ENCODE measurements at places on chromosomes 2 and 18.

DNA sequence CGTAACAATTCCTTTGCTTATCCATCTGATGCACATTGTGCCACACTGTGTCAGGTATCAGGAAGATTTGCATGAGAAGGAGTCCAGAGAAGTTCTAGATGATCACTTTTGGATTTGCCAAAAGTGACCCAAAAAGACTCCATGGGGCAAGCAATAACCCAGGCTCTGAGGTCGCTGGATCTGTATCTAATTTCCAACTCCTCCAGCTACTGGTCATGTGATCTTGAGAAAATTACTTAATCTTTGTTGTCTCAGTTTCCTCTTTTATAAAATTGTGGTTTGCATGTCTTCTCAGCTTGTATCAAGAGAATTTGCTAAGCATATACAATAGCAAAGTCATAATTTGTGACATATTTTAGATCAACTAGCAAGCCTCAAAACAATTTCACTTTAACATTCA lies 61.3 kb upstream of the ITGA4 start:
- ATAC-seq: no peak

DNA sequence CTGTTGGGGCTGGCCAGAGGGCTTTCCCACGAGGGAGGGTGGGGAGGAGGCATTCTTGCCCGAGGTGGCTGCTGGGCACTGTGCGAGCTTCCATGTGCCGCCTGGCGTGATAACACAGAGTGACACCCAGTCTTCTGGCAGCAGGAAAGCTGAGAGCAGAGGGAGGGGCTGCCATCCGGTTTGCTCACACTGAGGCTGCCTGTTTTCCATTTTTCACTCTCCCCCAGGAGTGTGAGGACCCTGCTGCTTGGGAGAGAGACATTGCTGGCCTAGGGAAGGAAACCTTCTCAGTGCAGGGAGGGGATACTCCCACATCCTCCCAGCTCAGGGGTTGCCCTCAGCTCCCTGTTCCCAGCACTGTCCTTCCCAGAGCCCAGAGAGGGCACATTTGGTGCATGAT lies 73.1 kb downstream of the INHBB start:
- no peak for ATAC-seq

DNA sequence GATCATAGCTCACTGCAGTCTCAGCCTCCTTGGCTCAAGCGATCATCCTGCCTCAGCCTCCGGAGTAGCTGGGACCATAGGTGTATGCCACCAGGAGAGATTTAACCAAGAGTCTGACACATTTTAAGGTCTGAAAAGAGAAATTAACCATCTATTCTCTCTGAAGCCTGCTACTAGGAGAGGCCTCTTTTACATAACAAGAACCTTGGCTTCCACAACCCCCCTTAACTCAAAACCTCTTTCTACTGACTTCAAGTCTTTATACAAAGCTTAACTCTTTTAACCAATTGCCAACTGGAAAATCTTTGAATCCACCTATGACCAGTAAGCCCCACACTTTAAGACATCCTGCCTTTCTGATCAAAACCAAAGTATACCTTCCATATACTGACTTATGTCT lies 279.9 kb upstream of the CELF4 start:
- ATAC-seq: no peak

DNA sequence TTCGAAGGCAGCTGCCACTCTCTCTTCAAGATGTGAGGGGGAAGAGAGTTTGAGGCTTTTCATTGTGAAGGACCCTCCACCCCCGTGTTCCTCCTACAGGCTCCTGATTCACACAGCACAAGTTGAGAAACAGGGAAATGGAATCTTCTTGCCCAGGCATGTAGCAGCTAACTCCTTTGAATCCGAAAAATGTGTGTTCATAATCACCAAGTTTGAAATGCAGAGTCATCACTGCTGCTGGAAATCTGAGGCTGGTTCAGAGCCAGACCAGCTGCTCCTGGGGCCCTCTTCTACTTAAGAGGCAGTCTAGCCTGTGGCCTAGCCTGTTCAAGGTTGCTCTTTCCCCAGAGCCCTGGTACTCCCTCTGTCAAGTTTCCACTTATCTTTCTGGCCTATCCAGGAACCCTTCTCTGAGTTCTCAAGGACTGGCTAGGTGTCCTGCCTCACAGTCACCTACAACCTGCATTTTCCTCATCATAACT lies 166.4 kb downstream of the TMEM247 start:
- ATAC-seq: peak; percentile 79

GRCh38 chr2:202022755-202023154 lies 10.9 kb upstream of the FZD7 start:
- ATAC-seq: no peak

- ATAC-seq: no peak
Measured at GRCh38 chr18:62621546-62621945, 93.8 kb upstream of the PHLPP1 start.

DNA sequence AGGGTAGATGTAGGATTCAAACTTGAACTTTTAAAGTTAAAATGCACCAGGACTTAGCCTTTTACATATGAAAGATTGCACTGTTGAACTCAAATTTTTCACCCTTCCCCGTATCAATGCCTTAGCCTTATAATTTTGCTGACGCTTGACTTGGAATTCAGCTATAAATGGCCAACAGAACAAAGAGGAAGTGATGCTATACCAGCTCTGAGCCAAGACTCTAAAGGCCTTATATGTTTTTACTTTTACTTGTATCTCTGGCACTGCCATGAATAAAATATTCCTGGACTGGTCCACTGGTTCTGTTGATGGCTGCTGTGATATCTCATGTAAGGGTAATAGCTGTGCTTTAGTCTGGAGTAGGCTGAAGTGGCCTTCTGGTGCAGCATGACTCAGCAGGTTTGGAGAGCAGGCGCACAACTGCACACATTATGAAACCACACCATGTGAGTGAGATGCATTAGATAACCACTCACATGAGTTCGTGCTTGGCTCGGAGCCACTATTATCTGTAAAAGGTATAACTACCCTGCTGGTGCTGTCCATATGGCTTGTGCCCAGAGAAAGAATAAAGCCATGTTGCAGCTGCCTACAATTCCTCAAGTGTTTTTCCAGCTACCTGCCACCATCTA lies 8.4 kb upstream of the IER3IP1 start:
- 0 out of 3 replicates have a peak, but pooled peaks have one; percentile 27 for ATAC-seq

- ATAC-seq: no peak
Measured at GRCh38 chr2:42743659-42743990, 20.3 kb downstream of the OXER1 start.

GRCh38 chr18:79317703-79318102 lies 78.0 kb upstream of the NFATC1 start:
- no peak for ATAC-seq

- ATAC-seq: peak; percentile 97
Measured at GRCh38 chr2:46954951-46955571, 39.5 kb upstream of the MCFD2 start.

DNA sequence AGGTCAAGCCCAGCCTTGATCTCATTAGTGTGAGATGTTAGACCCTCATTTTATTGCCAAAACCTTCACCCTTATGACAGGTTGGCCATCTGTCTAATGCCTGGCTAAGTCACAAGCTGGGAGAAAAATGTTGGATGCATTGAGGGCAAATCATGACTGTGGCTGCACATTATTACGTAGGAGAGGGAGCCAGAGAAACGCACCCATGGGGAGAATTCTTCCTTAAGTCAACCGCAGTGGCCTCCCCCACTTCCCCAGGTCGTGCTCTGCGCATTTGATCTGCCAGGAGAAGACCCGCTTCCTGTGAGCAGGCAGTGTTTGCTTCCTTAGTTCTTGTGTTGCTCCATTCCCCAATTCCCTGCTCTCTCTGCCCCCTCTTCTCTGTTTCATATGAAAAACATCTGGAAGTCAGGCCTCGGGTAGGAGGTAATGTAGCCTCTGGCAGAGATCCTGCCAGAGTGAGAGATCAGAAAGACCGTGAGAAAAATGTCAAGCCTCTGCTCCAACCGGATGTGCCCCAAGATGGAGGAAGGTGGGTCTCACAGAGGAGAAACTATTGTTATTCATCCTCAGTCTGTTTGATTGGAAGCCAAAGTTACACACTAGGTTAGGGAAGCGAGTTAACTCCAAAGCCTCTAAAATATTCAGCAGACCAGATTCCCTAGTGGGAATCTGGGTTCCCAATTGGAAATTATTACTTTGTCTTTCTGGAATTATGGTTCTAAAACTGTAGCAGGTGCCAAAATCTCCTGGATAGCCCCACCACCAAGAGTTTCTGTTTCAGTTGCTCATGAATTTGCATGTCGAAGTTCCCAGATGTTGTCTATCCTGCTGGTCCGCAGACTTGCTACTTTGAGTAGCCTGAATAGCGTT lies 144.3 kb upstream of the PELI1 start:
- no peak for ATAC-seq

DNA sequence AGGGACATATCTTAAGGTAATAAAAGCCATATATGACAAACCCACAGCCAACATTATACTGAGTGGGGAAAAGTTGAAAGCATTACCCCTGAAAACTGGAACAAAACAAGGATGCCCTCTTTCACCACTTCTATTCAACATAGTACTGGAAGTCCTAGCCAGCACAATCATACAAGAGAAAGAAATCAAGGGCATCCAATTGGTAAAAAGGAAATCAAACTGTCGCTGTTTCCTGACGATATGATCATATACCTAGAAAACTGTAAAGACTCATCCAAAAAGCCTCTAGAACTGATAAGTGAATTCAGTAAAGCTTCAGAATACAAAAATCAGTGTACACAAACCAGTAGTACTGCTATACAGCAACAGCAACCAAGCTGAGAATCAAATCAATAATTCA lies 53.8 kb upstream of the PSME4 start:
- ATAC-seq: no peak

DNA sequence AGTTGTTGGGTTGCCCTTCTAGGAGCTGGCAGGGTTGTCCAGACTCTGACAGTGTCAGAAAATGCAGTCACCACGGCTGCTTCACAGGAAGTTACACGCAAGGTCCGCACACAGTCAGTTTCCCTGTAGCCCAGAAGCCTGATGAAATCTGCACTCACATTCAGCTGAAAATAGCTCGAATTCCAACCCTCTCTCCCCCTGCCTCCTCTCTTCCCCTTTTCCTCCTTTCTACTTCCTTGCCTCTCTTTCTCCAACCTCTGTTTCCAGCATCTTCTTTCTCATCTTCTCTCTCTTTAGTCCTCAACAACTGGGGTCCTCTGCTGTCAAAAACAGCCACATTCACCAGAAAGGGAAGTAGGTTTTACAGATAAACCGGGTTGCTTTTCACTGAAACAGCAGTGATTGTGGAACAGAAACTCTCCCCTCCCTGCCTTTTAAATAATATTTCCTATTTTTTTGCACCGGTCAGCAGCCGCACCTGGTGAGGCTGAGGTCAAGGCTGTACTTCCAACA lies 69.3 kb downstream of the BCL11A start:
- ATAC-seq: peak; percentile 82

GRCh38 chr2:202376460-202377206 lies 506 bp downstream of the BMPR2 start:
- peak; percentile 31 for ATAC-seq

DNA sequence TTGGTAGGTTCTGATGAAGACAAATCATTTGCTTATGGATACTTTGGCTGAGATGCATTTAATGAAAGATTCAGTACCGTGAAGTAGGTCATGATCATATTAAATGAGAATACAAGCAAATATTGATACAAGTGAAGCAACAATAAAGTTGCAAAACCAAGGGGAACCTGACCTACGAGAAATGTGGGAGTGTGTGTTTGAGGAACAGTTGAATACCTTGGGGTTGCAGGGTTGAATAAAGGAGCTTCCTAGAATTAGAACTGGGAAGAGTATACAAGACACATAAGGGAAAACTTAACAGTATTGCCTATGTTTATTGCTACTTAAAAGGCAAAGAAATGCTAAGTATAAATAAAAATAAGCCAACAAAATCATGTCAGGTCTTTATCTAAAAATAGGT lies 702.9 kb downstream of the ERBB4 start:
- ATAC-seq: no peak

DNA sequence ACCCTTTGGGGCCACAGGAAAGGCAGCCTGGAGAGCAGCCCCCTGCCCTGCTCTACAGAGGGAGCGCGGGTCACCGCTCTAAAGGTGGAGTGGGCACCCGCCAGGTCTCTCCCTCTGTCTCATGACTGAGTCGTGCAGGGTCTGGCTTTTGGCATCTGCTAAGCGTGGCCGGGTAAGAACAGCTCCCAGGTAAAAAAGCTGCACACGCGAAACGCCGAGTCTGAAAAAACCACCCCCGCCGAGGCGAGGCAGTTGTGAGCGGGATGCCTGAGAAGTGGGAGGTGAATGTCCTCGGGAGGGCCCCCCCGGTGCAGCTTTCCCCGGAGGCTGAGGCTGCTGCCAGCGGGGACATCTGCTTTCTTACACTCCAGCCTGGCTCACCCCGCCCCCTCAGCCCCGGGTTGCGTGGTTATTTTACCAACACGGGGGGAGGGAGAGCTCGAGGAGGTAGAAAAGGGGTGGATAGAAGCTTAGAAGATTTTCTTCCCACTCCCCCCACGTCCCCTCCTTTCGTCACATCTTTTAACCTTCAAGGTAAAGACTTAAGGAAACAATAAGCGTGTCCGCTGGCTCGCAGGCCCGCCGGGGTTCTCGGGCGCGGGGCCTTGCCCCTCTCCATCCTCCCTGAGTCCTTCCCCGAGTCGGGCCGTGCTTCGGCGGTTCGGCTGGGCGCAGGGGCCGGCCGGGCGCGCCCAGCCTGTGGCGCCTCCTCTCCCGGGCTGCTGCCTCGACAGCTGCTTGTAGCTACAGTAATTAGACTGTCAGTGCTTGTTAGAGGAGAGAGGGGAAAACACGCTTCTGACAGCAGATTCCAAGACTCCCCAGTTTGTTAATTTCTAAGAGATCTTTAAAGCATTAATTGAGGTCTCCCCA lies 70.6 kb upstream of the PSMD14 start:
- ATAC-seq: peak; percentile 87

GRCh38 chr2:61185231-61185728 lies 23.3 kb downstream of the C2orf74 start:
- no peak for ATAC-seq

DNA sequence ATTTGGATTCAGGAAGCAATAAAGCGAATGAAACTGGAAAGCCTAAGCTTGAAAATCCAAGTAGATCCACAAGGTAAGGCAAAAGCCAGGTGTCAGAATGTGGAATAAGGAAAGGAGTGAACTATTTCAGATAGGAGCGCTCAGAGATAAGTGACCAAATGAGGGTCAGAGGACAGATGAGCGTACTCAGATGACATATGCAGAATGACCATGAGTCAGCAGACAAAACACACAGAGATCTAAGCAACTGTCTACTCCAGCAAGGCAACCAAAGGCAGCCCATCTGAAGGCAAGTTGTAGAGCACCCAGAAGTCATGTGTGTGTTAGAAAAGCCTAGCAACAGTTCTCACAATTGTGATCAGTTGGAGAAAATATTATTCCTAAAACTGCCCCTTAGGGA lies 548.4 kb upstream of the FSHR start:
- ATAC-seq: no peak

GRCh38 chr2:54494087-54494486 lies 38.0 kb downstream of the SPTBN1 start:
- peak; percentile 60 for ATAC-seq

Measured in SK-N-SH treated with all-trans-retinoic acid at 6 μM for 48 hours (cell line).